ENCODE measurements at places on chromosomes 3 and 15.

DNA sequence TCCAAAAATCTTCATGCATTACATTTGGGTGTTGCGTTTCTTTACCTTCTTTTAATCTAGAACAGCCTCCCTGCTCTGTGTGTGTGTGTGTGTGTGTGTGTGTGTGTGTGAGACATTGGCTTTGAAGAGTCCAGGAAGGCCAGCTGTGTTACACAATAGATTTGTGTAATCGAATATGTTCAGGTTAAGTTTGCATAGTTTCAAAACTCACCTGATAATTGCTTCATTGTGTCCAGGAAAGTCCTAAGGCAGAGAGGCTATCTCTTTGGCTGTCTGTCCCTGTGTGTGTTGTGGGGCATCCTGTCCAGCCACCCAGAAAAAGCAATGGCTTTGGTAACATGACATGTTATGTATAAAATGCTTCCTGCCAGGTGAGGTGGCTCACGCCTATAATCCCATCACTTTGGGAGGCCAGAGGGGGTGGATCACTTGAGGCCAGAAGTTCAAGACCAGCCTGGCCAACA lies 37.5 kb downstream of the ZNF710 start:
- DNase-seq = no peak

GRCh38 chr15:36737430-36737891 lies 158.0 kb downstream of the CDIN1 start:
- no peak for DNase-seq

GRCh38 chr3:58386626-58387365 lies 46.8 kb downstream of the PDHB start:
- no peak for DNase-seq

DNA sequence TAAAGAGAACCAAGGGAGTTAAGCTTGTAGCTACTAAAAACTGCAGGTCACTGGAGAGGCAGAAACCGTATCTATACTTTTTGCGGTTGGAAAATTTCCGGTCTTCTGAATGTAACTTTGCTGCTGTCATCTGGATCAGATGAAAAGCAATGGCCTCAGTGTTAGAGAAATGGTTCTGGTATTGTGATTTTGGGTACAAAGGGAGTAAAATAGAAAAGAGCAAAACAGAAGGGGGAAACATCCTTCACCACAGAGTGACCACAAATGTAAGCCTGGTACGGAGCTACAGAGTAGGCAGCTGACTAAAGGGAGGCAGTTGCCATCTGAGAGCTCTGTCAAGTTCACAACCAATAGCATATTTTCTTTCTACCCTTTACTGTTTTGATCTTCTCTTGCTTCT lies 5.6 kb downstream of the CD96 start:
- DNase-seq = no peak

DNA sequence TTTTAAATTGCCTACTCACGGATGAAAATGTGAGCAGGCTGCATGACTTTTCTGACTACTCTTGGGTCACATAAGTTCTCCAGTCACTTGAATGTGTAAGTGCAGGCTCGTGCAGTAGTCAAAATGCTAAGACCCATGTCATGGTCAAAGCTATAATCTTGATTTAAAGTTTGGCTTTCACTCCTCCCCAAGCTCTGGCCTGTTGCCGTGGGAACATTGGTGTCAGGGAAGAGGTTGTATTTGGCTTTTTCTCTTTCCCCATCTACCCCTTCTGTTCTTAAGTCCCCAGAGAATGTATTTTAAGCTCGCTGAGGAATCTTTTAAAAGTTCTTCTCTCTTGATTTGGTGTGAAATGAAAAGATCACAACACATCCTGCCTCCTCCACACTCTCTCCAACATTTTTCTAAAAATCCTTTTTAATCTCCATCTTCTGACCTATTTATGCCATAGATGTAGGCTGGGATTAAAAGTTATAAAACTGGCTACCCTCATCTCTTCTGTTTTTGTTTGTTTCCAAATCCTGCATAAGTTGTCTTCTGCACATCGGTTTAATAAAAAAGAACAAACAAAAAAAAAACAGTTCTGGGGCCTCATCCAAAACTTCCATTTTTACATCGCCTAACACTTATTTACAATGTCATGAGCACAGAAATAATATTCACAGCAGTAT lies 61.4 kb upstream of the ADAMTSL3 start:
- DNase-seq = no peak

DNA sequence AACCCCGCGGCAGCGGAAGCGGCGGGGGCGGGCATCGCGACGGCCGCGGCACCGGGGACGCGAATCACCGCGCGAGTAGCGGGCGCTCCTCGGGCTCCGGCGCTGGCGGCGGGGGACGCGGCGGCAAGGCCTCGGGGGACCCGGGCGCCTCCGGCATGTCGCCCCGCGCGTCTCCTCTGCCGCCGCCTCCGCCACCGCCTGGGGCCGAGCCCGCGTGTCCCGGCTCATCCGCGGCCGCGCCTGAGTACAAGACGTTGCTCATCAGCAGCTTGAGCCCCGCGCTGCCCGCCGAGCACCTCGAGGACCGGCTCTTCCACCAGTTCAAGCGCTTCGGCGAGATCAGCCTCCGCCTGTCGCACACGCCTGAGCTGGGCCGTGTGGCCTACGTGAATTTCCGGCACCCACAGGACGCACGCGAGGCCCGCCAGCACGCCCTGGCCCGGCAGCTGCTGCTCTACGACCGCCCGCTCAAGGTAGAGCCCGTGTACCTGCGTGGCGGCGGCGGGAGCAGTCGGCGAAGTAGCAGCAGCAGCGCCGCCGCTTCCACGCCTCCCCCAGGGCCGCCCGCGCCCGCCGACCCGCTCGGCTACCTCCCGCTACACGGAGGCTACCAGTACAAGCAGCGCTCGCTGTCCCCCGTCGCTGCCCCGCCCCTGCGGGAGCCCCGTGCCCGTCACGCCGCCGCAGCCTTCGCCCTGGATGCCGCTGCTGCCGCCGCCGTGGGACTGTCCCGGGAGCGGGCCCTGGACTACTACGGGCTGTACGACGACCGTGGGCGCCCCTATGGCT lies 675 bp downstream of the RBM15B start:
- DNase-seq = peak; percentile 19
